ENCODE measurements at places on chromosomes 5 and 9.

GRCh38 chr5:167232675-167233311, 1058.7 kb upstream of the WWC1 start:
- DNase-seq = no peak

GRCh38 chr9:3962496-3962895, 337.4 kb downstream of the GLIS3 start:
- no peak for DNase-seq

- no peak for DNase-seq
Observed at GRCh38 chr5:141208478-141208877, at the start of gene PCDHB12. PCDHB12 (plus strand) TSS chr5:141208719; CDS start chr5:141208908, 189 bp downstream.

- DNase-seq = no peak
Observed at GRCh38 chr9:117458066-117458465, 43.2 kb upstream of the ASTN2 start.

GRCh38 chr9:12859704-12860251, 85.0 kb downstream of the LURAP1L start:
- DNase-seq = no peak

GRCh38 chr5:96690861-96691260, 28.7 kb downstream of the CAST start:
- DNase-seq = no peak

DNA sequence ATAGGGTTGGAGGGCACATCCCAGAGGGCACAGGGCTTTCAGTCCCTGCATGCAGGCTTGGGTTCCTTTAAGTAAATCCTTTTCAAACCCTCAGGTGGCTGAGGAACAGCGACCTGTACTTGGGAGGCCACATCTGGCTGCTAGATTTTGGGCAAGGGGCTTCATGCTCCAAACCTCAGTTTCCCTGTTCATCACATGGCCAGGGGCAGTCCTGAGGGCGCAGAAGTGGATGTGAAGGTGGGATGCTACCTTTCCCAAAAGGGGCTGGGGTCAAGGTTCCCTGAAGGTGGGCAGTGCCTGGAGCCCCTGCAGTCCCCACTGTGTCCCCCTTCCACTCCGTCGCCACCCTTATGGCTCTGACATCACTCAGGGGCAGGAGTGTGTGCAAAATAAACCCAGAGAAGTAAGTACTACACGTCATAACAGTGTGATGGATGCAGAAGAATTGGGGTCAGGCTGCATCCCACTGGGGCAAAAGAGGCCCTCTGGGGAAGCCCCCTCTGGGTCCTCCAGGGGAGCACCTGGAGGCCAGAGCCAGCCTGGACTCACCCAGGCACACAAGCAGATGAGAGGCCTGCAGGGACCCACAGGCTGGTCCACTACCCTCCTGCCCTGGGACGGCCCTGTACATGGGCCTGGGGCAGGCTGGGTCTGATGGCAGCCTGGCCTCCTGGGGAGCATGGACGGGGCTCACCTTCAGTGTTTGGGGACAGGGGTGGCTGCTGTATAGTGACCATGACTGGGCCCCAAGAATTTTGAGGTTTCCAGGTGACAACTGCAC, 1.9 kb upstream of the CARD19 start:
- DNase-seq = no peak

GRCh38 chr9:125141751-125142150, 1.6 kb downstream of the SCAI start:
- DNase-seq = no peak

- no peak for DNase-seq
Observed at GRCh38 chr5:113806250-113806649, 292.8 kb downstream of the YTHDC2 start.

DNA sequence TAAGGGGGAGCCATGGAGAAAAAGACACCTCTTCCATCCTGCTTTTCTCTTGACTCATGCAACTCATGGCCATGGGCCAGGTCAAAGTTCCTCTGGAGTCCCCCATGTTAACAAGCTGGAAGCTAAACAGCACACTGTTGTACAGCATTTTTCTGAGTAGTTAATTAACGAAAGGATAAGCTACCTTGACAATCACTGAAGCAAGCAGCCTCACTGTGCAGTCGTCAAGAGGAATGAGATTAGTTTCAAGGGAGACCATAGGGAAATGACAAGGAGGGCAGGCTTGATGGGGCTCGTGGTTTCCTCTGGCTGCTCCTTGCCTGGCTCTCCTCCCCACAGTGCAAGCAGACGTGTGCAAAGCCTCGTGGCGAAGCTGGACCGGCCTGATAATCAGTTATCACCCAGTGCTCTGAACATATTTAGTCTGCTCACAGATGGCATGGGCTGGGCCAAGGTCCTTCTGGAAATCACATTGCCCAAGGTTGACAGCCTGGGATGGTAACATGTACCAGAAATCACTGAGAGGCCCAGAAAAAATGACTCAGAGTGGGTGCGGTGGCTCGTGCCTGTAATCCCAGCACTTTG, 209.5 kb downstream of the SLIT3 start:
- DNase-seq = no peak

- DNase-seq = no peak
Observed at GRCh38 chr9:75065510-75065909, 22.4 kb downstream of the NMRK1 start.

DNA sequence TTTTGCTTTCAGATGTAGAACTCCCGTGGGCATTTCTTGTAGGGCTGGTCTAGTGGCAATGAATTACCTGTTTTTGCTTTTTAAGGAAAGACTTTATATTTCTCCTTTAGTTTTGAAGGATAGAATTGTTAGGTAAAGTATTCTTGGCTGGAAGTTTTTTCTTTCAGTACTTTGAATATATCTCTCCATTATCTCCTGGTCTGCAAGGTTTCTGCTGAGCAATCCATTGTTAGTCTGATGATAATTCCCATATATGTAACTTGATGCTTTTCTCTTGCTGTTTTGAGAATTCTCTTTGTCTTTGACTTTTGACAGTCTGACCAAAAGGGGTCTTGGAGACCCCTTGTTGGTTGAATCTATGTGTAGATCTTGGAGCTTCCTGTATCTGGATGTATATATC, 198.1 kb downstream of the TMEM167A start:
- DNase-seq = no peak

- peak; percentile 38 for DNase-seq
Observed at GRCh38 chr5:140420226-140420570, 18.6 kb downstream of the ANKHD1 start.

GRCh38 chr9:121189660-121190059, 12.0 kb downstream of the RAB14 start:
- DNase-seq = no peak

GRCh38 chr9:86257391-86257790, 2.1 kb downstream of the C9orf153 start:
- no peak for DNase-seq

- peak; percentile 73 for DNase-seq
Observed at GRCh38 chr9:109939698-109940342, 159.8 kb downstream of the PALM2AKAP2 start.

DNA sequence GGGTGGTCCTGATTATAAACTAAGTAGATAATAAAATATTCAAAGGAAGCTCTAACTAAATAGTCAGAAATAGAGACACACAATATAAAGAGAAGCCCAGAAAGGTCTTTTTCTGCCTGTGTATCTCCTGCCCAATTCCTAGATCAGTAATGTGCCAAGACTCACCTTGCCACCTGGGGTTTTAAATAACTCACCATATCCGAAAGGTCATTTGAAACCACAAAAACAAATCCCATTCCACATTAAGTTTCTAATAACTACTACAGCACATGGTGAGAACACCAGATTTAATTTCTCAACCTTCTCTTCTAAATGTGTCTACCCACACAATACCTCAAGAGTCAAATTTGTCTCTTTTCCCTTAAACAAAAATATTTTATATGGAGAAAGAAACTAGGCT, 75.2 kb downstream of the ZNF608 start:
- no peak for DNase-seq

DNA sequence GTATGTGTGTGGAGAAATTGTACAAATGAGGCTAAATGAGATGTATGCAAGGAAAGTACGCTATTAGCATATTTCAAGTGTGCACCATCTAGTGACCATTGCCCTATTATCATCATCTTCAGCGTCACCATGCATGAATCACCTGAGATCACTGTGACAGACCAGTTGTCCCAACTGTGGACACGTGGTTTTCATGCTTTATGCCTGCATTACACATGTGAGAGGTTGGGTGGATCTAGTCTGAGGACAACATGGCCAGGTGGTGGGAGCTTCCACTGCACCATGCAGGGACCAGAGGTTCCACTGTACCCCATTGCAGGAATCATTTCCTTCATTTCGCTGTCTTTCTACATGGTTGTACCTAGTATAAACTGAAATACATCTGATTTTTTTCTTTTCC, 329.8 kb downstream of the SLIT3 start:
- DNase-seq = no peak

DNA sequence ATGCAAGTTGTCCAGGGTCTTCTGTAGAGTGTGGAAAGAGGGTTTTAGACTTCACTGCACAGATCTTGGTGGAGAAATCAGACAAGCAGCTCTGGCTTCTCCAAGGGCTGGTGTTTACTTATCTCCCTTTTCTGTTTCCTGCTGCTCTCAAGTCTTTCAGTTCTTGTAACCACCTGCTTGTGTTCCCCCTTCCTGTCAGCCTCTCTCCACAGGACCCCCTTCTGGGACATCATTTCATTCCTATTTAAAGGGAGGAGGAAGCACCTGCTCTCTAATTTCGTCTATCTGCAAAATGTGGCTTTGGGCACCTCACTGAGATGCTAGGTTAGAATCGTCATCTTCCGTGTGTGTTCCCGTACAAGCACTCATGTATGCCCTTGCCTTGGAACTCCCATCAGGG, 636.2 kb downstream of the MTRR start:
- DNase-seq = no peak

DNA sequence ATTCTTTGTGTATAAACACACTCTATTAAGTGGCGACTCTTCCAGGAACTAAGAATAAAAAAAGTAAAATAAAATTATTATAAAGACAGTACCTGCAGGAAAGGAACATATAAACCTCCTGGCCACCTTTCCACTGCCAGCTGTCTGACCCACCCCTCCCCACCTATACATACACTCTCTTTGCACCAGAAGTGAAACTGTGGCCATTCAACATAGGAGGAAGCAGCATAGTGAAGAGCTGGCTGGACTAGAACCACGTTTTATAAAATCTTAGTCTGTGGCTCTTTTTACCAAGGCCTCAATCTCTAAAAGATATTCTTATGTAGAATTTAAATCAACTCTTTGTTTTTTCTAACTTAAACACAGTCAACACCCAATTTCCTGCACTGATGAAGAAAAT, 289.6 kb downstream of the GABRB2 start:
- DNase-seq = no peak

- no peak for DNase-seq
Observed at GRCh38 chr9:108235609-108236008, 620.2 kb downstream of the ACTL7B start.

DNA sequence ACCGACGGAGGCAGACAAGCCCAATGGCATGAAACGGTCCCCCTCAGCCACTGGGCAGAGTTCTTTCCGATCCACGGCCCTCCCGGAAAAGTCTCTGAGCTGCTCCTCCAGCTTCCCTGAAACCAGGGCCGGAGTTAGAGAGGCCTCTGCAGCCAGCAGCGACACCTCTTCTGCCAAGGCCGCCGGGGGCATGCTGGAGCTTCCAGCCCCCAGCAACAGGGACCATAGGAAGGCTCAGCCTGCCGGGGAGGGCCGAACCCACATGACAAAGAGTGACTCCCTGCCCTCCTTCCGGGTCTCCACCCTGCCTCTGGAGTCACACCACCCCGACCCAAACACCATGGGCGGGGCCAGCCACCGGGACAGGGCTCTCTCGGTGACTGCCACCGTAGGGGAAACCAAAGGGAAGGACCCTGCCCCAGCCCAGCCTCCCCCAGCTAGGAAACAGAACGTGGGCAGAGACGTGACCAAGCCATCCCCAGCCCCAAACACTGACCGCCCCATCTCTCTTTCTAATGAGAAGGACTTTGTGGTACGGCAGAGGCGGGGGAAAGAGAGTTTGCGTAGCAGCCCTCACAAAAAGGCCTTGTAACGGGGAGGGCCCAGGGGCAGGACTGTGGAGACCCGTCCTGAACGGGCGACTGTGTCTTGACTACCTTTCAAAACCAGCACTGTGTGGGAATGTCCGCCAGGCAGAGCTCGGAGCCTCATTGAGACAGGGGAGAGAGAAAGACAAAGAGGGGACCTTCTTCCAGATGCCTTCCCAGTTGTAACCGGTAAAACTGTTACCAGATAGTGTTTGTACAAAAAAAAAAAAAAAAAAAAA, 29.9 kb downstream of the CD180 start:
- DNase-seq = peak; percentile 88

DNA sequence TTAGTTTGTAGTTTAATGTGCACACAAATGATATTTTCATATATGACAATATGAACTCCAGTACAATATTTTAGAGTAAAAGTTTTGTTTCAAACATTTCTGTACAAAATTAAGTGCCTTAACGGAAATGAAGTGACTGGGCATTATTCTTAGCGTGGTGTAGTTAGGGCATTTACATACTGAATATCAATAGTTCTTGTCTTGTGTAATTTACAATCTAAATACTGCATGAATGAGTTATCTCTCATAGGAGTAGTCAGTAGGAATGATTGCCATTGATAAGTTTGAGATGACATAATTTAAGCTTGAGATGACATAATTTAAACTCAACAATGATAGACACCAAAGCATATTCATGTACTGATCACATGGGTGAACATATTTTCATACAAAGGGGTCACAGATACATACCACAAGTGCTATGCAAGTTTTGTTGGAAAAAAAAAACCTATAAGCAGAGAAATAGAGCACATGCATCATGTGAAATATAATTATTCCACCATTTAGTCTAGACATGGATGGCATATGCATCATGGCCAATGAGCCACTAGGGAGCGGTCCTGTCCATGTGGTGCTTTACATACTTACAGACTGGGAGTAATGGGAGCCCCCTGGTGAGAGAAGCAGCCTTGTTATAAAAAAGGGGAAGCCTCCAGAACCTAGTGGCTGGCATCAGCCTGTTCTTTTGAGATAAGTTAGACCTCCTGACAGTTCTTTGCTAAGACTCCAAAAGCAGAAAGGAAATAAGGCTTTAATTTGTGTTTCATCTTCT, 1523.9 kb downstream of the MAT2B start:
- peak; percentile 80 for DNase-seq

GRCh38 chr5:36298552-36298951, 3.1 kb downstream of the RANBP3L start:
- DNase-seq = peak; percentile 10

GRCh38 chr5:28808967-28809810, 1770.8 kb upstream of the CDH9 start:
- no peak for DNase-seq

GRCh38 chr5:58074222-58074621, 385.7 kb downstream of the PLK2 start:
- no peak for DNase-seq

GRCh38 chr5:30040488-30041118, 1152.9 kb upstream of the CDH6 start:
- peak; percentile 7 for DNase-seq

DNA sequence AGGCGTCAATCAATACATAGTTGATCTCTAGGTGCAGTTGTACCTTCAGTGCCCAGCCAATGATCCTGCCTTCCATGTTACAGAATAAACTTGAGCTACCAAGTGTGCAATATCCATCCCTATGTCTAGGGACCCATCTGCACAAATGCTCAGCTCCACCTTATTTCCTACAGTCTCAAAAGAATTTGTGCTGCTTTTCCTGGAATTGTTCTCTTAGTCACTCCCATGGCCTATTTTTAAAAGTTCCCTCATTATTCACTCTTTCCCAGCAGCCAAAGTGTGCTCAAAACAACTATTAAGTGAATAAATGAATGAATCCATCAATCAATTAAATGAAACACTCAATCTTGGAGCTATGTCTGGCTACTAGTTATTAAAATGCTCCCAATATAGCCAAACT, 14.7 kb downstream of the LIX1 start:
- DNase-seq = no peak

GRCh38 chr9:38681747-38682227, 38.1 kb downstream of the FAM240B start:
- DNase-seq = no peak

GRCh38 chr5:112411903-112412302, 7.2 kb downstream of the EPB41L4A start:
- DNase-seq = no peak

- no peak for DNase-seq
Observed at GRCh38 chr9:105993116-105993854, 298.9 kb downstream of the TMEM38B start.

Measured in suppressor macrophage (primary cell).